ENCODE measurements at places on chromosomes 7 and 10.
A peak's percentile ranks its signal among the peaks of the same experiment; 100 is the strongest.

GRCh38 chr10:20146004-20146403 lies 329.8 kb downstream of the PLXDC2 start:
- no peak for DNase-seq

DNA sequence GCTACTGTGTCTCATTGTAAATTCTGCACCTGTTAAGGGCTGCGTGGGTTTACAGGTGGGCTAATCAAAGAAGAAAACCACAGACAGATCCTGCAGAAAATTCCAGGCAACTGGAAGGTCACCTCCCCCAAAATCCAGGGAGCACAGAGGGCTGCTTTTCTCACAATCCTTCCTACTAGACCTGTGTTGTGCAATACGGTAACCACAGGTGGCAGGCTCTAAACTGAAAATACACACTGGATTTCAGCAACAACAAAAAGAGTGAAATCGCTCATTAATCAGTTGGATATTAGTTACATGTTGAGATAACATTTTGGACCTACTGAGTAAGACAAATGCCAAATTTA lies 83.2 kb downstream of the SLC16A9 start:
- DNase-seq = no peak

GRCh38 chr10:22429146-22429545 lies 83.8 kb downstream of the SPAG6 start:
- DNase-seq = no peak

DNA sequence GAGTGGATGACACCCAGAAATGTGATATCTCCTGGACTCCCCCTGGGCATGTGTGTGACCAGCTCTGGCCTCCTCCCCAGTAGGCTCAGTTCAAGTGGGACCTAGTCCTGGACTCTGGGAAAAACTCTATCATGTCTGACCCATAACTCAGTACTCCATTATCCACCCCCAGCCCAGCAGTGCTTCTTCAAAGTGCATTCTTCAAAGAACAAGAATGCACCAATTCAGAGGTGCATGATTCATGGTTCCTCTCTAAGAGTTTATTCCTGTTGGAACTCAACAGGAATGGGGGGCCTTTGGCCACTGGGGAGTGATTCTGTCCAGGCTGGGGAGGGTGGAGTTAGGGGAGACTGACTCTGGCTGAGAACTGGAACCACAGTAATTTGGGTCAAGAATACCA lies 173.6 kb upstream of the CXCL12 start:
- no peak for DNase-seq

DNA sequence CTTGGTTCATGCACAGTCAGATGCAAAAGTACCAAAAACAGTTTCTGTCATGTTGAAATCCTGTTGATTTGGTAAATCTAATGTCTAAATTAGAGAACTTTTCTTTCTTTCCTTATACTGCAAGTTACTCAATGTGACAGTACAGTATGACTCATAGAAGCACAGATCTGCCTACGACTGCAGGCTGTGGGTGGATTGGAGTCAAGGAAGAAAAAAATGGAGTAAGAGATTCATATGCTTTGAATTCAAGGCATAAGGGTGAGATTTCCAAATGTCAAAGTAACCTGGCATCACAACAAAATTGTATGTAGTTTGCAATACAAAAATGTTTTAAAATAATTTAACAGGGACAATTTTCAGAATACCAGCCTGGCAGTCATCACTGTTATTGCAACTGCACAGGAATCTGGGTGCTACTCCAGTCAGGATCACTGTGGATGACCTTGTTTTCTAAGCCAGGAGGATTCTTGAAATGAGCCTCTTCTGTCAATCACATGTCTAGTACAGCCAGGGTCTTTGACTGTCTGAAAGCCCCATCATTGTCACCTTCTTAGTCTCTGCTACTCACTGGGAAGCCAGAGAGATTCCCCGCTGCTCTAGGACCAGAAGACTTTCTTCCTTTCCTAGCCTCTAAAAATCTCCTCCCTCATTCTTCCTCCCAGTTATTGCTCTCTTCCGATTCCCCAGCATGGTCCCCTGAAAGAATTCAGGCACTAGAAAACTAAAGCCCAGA lies 83.6 kb downstream of the CD36 start:
- no peak for DNase-seq

GRCh38 chr10:78972947-78973900 lies 95.5 kb upstream of the ZMIZ1 start:
- peak; percentile 93 for DNase-seq

GRCh38 chr10:118583611-118584010 lies 11.8 kb downstream of the PRLHR start:
- no peak for DNase-seq

GRCh38 chr10:133445268-133445732 lies 8.4 kb upstream of the SCART1 start:
- no peak for DNase-seq

GRCh38 chr10:78451592-78451991 lies 417.9 kb downstream of the RPS24 start:
- peak; percentile 40 for DNase-seq
